Breast epithelium (tissue), 4 donors: ENCODE measurements at places on chromosomes 1 and 21. TPM values are rescaled to one million over a fixed set of nuclear protein-coding genes. Genes with fewer than 3 reads are reported as not detected.

GRCh38 chr1:161848676-161849075, 82.6 kb downstream of the ATF6 start:
- no peak for DNase-seq

- no peak for DNase-seq
These were observed 88.5 kb downstream of the TTLL7 start for GRCh38 chr1:83910461-83910860.

Gene TDRD5
- total RNA-seq, result 3.9 TPM

DNA sequence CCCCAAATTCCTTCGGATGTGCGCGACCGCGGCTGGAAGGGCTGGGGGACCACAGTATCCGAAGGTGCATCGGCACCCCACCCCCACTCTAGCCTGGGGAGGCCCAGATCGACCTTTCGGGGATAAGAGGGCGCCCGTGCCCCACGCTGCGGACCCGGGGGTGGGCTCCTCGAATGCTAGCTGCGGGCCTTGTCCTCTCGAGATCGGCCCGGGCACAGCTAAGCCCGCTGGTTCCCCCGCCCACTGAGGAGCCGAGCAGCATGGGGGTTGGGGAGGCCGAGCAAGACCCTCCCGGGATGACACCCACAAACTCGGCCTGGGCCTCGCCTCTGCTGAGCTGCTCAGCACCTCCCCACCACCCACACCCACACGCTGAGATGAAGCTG, 653 bp upstream of the IFFO2 start:
- DNase-seq, result no peak

- no peak for DNase-seq
These were observed 319.8 kb upstream of the SPAG17 start for GRCh38 chr1:118504867-118505266.

DNA sequence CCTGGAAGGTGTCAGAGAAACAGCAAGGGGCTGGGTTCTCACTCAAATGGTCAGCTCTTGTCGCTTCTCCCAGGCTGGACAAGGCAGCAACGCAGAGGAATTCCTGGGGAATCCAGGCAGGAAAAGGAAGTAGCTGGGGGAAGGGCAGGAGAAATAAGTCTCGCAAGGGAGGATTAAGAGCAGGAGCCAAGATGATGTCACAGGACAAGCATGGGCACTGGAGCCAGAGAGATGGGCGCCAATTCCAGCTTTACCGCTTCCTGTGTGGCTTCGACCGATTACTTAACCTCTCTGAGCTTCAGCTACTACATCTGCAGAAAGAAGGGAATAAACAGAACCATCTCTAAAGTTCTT, 70.5 kb downstream of the SSBP3 start:
- DNase-seq, result no peak

DNA sequence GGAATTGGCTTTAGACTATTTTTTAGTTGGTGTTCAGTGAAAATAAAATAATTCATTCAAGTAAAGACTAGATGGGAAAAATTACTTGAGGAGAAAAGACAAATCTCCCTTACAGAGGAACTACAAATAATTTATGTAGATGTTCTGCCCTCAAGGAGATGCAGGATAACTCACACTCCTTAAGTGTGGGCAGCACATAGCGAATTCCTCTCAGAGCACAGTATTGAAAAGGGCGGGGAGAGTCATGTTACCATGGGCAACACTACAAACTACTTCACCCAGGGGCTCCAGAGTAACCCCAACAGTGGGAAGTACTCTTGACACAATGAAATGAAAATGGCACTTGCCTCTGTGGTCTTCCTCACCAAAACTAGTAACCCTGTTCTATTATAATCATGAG, 20.6 kb upstream of the LAMC2 start:
- no peak for DNase-seq

DNA sequence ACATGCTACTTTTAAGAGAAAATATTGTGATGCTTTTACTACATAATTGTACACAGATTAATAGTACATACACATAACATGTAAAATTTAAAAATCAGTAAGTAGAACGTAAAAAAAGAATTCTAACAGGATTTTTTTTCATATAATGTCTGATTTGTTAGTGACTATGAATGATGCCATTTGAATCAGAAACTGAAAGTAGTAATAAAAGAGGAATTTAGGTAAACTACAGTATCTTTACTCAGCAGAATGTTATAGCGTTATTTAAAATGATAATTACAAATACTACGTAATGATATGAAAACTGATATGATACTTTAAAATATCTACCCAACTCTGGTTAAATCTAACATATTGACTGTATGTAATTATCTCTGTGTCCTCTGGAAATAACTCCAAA, 116.1 kb downstream of the DENND1B start:
- DNase-seq, result no peak

Gene LRRIQ3
- 0.33 TPM for total RNA-seq

DNA sequence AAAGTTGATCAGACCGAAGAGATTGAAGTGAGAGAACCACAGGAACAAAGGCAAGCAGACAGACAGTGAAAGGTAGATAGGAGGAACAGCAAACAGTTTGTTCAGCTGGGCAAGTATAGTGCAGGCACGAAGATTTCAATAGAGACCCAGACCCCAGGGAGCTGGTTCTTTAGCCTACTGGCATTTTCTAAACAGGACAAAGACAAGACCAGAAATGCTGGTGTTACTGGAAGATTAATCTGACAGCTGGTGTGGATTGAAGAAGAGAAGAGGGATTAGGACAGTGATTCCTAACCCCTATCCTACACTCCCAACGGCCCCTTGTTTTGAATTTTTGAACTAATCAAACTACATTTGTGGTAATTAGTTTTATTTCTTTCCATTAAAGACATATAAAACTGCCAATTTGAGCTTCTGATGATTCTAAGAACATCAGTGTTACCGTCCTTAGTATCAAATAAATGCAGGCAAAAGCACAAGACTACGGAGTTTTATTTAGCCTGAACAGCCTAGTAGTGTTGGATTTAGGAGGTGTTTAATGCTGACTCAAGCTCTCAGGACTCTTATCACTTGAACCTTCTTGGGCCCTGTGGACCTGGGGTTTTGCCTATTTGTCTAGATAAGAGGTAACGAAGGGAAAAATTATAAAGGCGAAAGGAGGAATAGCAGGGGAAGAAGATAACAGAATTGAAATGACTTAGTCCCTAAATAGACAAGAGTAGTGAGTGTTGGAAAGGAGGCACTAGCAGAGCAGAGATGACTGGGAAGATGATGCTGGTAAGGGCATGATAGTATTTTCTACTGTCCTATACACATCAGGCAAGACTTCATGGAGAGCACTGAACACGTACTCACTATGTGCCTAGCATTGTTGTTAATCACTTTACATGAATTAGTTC, 2.0 kb downstream of the NPL start:
- no peak for DNase-seq

- no peak for DNase-seq
These were observed 12.9 kb downstream of the NRIP1 start for GRCh38 chr21:15051644-15052458.

GRCh38 chr1:185159966-185160365, 3.0 kb downstream of the SWT1 start:
- DNase-seq, result no peak

- no peak for DNase-seq
These were observed 87.3 kb upstream of the TLR5 start for GRCh38 chr1:223230161-223230881.

- DNase-seq, result no peak
These were observed 7.4 kb downstream of the LDLRAD1 start for GRCh38 chr1:54010415-54011117.

- no peak for DNase-seq
These were observed 45.1 kb downstream of the BCL9 start for GRCh38 chr1:147586414-147586813.

Gene BGLAP
- 2.9 TPM for total RNA-seq

Gene ARHGAP29
- 70.8 TPM for total RNA-seq

Gene SYT11
- total RNA-seq, result 8.2 TPM

DNA sequence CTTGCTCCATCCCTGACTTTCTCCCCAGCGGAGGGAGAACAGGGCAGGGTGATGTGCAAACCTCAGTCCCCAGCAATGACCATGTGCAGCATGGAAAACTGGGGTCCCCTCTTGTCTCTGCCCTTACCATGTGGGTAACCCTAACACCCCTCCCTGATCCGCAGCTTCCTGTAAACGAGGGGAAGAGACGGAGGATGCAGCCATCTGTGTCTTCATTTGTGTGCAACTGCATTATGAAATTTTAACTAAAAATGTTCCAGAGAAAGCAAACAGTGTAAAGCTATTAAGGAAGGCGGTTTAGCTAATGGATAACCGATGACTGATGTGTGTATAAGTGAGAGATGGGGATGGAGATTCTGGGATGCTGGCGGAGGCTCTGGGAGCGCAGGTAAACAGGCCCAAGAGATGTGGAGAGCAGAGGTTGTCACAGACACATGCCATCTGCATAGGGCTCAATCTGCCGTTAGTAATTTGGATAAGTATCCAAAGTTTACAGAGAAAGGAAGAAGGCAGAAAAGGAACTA, 206.6 kb downstream of the DSCAM start:
- DNase-seq, result no peak

DNA sequence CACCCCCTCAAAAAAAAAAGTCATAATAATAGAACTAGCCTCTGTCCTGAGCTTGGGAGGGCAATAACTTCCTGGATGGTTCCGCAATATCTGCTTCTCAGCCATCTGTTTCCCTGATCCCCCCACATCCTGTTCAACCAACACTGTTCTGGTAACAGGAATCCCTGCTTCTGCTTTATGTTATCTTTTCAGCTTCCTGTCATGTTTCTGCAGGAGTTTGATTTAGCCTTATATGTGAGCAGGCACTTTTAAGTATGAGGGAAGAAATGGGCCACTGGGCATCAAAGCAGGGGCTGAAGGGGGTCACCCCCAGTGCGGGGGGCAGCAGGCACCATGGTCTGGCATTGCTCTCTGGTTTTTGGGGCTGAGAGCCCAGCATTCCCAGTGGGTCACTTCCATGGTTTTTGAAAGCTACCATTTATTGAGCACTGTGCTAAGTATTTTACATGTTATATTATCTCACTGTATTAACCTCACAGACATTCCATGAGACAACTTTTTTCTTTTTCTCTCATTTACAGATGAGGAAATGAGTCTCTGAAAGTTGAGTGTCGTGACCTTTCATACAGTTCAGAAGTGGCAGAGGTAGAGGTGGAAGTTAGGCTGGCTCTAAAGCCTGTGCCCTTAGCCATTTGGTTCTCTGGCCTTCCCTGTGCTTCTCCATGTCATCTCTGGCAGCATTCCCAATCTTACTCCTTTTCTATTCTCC, 61.9 kb downstream of the DNTTIP2 start:
- DNase-seq, result no peak

GRCh38 chr21:46540087-46540710, 64.7 kb downstream of the S100B start:
- DNase-seq, result peak; percentile 18

- no peak for DNase-seq
These were observed 217.9 kb downstream of the TM2D1 start for GRCh38 chr1:61506944-61507500.

Gene ELAPOR1
- 220 TPM for total RNA-seq

GRCh38 chr1:182274618-182275017, 117.0 kb downstream of the GLUL start:
- no peak for DNase-seq

Gene MATN1
- total RNA-seq, result not detected

DNA sequence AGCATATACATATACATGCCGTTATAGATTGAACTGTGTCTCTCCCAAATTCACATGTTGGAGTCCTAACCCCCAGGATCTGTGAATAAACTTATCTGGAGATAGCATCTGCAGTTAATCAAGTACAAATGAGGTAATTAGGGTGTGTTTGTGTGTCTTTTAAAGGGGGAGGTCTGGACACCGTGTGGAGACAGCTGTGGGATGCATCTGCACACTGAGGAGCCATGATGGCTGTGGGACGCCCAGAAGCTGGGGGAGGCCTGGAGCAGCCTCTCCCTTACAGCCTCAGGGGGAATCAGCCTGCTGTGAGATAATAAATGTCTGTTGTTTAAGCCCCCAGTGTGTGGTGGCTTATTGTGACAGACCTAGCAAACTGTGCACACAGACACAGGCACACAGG, 51.8 kb upstream of the COL18A1 start:
- DNase-seq, result no peak
